NCI-H1417 treated with DMSO at 0.1 percent for 48 hours (cell line): ENCODE measurements at places on chromosomes 11 and 22.

- DNase-seq: no peak
Measured at GRCh38 chr11:65802841-65803240, 16.0 kb downstream of the OVOL1 start.

GRCh38 chr11:43994196-43994595, 51.8 kb downstream of the C11orf96 start:
- no peak for DNase-seq

- DNase-seq: no peak
Measured at GRCh38 chr22:39624501-39624821, 53.9 kb downstream of the CACNA1I start.

DNA sequence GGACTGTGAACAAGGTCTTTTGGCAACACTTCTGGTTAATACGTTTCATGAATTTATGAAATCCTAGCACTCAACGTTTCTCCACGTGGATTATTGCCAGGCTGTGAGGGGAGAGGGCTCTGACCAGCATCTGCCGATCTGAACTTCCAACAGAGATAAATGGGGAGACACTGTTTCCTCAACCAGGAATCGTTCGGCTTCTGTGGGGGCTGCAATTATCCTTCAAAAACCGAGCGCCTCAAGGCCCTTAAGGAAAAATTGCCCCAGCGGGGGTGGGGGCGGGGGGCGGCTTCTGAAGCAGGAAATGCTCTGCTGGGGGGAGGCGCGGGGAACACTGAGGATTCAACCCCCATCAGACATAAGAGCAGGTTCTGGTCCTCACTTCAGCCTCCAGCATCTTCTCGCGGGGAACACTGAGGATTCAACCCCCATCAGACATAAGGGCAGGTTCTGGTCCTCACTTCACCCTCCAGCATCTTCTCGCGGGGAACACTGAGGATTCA, 155.6 kb downstream of the BRD1 start:
- no peak for DNase-seq

- no peak for DNase-seq
Measured at GRCh38 chr22:30004101-30004500, 76.2 kb upstream of the HORMAD2 start.

DNA sequence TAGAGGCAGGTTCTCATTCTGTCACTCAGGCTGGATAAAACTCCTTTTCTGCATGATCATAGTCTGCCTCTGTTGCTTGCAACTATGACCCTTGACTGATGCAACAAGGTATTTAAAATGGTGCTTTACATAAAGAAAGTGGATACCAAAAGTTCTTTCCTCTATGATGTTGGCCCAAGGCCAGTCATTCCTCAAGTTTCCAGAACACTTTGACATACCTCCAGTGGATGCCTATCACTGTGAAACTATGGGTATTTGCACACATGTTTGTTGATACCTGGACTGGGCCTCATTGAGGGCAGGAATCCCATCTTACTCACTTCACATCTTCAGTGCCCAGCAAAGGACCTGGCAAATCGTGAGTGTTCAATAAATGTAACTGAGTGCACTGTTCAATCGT, 159.0 kb upstream of the ZC3H12C start:
- no peak for DNase-seq

GRCh38 chr11:102990145-102990544, 34.6 kb upstream of the MMP13 start:
- DNase-seq: no peak

DNA sequence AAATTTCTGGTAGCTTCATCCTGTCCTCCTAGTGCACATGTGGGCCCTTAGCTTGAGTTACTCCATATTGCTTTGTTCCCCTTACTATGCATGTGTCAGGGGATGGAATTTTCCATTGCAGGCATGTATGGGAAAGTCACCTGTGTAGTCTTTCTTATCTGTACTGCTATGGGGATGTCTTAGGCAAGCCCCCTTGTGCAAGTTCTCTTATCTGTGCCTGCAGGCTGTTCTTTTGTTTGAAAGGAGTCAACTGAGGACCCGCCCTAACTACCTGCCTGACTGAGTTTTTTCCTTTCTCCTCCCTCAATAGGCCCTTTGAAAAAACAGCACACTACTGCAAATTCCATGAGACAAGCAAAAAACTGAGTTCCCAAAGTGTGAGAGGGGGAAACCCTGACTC, 8.7 kb downstream of the OR8K5 start:
- no peak for DNase-seq

DNA sequence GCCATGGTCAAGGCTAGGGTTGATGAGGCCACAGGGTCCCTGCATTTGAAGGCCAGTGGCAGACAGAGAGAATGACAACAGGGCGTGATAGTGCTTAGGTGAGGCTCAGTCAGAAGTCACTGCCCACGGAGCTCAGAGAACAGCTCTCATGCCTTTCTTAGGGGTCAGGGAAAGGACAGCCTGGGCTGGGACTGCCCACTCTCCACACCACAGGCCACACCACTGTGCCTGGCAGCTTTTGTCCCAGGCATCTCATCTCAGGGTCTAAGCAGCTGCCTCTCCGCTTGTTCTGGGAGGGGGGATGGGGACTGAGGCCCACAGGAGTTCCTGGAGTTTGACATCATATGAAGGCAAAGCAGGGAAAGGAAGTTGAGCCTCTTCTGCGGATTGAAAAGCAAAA, 150.2 kb upstream of the B3GAT1 start:
- no peak for DNase-seq

GRCh38 chr11:72045849-72046248, 34.5 kb downstream of the NUMA1 start:
- DNase-seq: no peak

- no peak for DNase-seq
Measured at GRCh38 chr22:38469306-38469781, 1.4 kb downstream of the KDELR3 start.

- no peak for DNase-seq
Measured at GRCh38 chr22:29217827-29218757, 12.4 kb downstream of the EMID1 start.

DNA sequence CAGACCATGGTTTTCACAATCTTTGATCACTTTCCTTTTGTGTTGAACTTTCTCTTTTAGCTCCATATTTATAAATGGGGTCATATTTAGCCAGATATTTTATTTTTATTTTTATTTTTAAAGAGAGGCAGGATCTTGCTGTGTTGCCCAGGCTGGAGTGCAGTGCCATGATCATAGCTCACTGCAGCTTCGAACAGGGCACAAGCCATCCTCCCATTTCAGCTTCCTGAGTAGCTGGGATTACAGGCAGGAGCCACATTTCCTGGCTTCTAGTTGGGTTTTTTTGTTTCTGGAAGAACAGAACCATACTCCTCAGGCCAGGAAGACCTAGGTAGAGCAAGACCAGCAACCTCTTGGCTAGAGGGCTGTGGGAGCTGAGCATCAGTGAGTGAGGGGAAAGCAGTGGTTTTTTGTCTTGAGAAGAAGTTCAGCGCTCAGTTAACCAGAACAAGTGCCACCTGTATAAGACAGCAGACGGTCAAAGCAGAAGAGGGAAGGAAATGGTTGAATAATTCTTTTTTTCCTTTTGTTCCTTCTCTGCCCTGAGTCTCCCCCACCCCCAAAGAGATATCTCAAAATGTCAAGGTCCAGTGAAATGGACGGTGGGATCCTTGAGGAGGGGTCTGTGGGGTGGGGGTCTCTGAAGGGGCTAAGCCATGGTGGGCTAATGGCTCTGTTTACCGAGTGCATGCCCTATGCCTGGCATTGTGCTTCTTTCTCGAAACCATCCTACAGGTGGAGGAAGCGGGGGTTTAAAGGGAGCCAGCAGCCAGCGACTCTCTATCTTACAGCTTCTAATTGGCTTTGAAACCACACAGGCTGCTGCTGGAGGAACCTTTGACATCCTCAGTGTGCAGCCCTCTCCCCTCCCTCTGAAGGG, 63.0 kb downstream of the PTPRJ start:
- DNase-seq: no peak

DNA sequence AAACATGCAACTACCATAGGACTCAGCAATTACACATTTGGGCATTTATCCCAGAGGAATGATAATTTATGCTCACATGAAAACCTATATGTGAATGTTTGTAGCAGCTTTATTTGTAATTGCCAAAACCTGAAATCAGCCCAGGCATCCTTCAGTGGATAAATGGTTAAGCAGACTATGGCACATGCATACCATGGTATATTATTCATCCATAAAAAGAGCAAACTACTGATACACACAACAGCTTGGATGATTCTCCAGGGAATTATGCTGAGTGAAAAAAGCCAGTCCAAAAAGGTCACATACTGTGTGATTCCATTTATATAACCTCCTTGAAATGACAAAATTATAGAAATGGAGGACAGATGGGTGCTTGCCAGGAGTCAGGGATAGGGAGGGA, 86.7 kb downstream of the ALX4 start:
- no peak for DNase-seq

GRCh38 chr22:26941896-26942636, 284.7 kb downstream of the MIAT start:
- no peak for DNase-seq

GRCh38 chr11:64766881-64767280, 7.1 kb upstream of the PYGM start:
- DNase-seq: no peak

- no peak for DNase-seq
Measured at GRCh38 chr11:20861322-20861721, 191.9 kb downstream of the NELL1 start.

GRCh38 chr11:118438314-118438931, 2.1 kb downstream of the KMT2A start:
- DNase-seq: no peak
